ENCODE measurements at places on chromosomes 12 and 14.

GRCh38 chr12:89863968-89864367 is 155.3 kb upstream of the ATP2B1 start:
- no peak for DNase-seq

DNA sequence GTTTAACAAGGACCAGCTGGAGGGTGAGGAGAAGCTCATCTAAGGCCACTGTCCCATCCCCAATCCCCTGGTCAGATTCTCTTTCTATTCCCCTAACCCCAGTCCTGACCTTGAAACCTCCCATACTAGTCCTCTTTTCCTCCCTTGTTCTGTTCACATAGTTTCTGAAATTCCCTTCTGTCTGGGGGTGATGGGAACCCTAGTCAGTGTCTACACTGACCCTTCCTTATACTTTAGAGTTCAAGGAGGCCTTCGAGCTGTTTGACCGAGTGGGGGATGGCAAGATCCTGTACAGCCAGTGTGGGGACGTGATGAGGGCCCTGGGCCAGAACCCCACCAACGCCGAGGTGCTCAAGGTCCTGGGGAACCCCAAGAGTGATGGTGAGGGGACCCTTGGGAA is 2.4 kb downstream of the MYL6B start:
- peak; percentile 18 for DNase-seq

DNA sequence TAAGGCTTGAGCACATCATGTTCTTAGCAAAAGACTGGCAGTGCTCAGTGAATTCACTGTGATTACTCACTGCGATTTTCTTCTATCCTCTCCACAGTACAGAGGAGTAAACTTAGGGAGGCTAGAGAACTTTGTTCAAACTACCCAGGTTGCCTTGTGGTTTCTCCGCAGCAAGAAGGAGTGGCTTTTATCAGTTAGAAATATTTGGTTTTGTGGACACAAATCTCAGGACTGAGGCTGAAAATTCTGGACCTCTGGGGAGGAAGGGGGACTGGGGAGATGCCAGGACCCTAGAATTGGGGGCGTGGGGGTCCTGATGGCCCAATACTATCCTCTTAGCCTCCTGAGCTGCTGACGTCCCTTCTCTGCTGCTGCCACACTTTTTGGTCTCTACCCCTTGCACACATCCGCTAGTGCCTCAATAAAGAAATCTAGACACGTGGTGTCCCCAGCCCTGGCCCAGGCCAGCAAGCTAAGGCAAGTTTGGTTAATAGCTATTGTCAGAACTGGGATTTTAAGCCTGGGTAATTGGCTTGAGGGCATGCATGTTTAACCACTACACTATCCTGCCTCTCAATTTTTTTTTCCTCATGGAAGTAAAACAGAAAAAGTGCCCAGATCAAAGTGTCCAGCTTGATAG is 842 bp downstream of the OAS2 start:
- DNase-seq = peak; percentile 33

- DNase-seq = no peak
Observed at GRCh38 chr14:26775765-26776563, 178.1 kb upstream of the NOVA1 start.

DNA sequence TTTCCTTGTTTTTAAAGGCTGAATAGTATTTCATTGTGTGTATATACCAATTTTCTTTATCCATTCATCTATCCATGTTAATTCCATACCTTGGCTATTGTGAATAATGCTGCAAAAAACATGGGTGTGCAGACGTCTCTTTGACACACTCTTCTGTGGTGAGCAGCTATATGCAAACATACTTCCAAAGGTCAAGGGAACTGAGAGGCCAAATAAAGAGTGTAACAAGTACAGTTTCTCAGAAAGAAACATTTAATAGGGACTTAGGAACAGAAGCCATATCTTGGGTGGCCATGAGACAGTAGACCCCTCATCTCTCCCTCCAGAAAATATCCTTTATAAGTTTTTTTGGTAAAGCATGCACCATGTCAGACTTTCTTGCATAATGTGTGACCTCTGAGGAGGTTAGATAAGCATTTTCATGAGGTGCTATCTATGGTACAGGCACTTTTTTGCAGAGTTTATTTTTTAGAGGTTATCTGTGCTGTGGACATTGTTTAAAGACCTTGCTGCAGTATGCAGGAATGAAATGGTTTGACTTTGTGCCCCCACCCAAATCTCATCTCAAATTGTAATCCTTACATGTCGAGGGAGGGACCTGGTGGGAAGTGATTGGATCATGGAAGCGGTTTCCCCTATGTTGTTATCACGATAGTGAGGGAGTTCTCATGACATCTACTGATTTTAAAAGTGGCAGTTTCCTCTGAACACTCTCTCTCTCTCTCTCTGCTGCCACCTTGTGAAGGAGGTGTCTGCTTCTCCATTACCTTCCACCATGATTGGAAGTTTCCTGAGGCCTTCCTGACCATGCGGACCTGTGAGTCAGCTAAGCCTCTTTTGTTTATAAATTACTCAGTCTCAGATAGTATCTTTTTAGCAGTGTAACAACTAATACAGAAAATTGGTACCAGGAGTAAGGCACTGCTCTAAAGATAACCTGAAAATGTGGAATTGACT is 1202.3 kb downstream of the GALC start:
- DNase-seq = no peak

GRCh38 chr14:49505041-49505766 is 81.0 kb downstream of the RPS29 start:
- no peak for DNase-seq

- DNase-seq = no peak
Observed at GRCh38 chr14:73173092-73173735, 36.9 kb downstream of the PSEN1 start.

DNA sequence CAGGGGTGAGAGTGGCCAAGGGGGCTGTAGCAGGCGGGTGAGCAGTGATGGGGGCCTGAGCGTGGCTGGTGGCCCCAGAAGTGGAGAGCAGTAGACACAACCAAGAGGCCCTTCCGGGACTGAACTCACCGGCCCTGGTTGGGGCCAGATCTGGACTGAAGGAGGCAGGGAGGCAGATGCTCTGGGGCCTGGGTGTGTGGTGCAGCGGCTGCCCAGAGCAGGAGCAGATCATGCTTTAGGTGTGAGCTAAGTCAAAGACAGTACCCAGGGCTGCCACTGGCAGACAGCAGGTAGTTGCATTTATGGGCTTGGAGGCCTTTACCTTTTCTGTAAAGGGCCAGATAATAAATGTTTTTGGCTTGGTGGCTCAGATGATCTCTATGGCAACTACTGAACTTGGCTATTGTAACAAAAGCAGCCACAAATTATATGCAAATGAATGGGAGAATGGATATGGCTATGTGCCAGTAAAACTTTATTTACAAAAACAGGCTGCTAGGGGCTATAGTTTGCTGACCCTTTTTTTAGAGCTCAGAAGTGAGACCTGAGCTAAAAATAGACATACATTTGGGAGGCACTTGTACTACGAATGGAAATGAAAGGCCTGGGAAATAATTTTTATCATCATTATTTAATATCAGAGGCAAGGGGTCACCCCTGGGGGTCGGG is 25.6 kb downstream of the SETD1B start:
- DNase-seq = no peak

GRCh38 chr12:93664573-93665138 is 12.5 kb upstream of the CRADD start:
- DNase-seq = no peak

GRCh38 chr12:77152623-77153193 is 87.3 kb upstream of the E2F7 start:
- DNase-seq = no peak

- no peak for DNase-seq
Observed at GRCh38 chr14:97413966-97414717, 617.0 kb downstream of the VRK1 start.

GRCh38 chr12:69936214-69936731 is 111.2 kb downstream of the MYRFL start:
- no peak for DNase-seq

DNA sequence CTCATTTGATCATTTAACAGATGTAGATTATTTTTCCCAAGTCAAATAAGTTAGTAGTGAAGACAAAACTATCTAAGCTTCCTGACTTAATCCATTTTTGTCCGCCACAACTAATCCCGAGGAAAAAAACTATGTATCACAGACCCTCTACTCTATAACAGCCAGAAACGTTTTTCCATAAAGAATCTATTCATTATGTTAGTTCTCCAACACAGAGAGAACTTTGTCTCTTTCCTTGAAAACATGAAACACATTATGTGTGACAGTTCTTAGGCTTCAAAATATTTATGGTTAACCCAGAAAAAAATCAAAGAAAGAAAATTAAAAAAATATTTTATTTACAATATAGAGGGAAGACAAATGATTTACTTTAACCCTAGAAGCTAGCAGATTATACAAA is 100.1 kb downstream of the PLEKHG7 start:
- no peak for DNase-seq

GRCh38 chr14:83559721-83560120 is 1970.2 kb upstream of the FLRT2 start:
- no peak for DNase-seq

GRCh38 chr12:116015525-116015924 is 262.0 kb downstream of the MED13L start:
- DNase-seq = no peak

- no peak for DNase-seq
Observed at GRCh38 chr14:24706351-24706750, 72.4 kb upstream of the GZMB start.

DNA sequence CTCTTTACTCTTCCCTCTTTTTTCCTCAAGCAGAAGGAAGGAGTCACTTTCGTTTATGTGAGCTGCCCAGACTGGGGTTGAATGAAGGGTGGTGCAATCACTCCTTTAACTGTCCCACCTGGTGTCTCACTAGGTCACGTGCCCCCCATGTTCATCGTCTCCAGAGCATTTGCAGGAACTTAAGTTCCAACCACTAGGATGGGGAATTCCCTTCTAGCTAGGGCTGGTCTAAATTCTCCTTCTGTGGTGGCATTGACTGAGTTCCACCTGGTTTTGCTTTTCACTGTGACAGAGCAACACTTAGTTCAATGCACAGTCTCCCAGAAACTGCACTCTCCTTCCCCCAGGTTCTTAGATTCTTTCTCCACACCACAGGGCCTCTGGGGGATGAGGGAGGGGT is 9.5 kb downstream of the FANCM start:
- DNase-seq = no peak

DNA sequence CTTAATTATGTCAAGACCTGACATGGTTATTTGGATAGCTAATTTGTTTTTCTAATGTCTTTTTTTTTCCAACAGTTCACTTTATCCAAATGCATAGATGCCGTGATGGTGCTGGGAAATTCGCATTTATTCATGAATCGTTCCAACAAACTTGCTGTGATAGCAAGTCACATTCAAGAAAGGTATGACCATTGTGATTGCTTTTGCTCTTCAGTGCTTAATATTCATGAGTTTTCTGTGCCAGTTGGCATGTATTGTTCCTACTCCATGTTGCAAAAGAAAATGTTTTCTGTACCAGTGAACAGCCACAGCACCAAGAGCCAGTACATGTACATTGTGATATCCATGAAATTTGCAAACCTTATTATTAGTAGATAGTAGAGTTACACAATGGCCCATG is 11.8 kb downstream of the GTF2H3 start:
- DNase-seq = no peak

- peak; percentile 74 for DNase-seq
Observed at GRCh38 chr12:132190012-132190755, 45.9 kb downstream of the NOC4L start.

GRCh38 chr14:52271538-52271937 is 4.0 kb downstream of the PTGDR start:
- DNase-seq = no peak

DNA sequence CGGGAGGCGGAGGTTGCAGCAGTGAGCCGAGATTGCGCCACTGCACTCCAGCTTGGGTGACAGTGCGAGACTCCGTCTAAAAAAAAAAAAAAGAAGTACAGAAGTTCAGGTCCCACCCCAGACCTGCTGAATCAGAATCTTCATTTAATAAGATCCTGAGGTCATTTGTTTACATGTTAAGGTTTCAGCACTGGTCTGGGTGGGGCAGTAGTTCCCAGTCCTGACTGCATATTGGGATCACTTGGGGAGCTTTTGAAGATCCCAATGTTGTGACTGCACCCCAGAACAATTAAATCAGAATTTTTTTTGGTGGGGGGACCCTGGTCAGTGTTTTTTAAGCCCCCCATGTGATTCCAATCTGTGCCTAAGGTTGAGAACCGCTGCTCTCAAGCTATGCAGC is 11.7 kb upstream of the COL2A1 start:
- no peak for DNase-seq

- peak; percentile 76 for DNase-seq
Observed at GRCh38 chr12:2944401-2945047, 14.7 kb upstream of the TEAD4 start.

DNA sequence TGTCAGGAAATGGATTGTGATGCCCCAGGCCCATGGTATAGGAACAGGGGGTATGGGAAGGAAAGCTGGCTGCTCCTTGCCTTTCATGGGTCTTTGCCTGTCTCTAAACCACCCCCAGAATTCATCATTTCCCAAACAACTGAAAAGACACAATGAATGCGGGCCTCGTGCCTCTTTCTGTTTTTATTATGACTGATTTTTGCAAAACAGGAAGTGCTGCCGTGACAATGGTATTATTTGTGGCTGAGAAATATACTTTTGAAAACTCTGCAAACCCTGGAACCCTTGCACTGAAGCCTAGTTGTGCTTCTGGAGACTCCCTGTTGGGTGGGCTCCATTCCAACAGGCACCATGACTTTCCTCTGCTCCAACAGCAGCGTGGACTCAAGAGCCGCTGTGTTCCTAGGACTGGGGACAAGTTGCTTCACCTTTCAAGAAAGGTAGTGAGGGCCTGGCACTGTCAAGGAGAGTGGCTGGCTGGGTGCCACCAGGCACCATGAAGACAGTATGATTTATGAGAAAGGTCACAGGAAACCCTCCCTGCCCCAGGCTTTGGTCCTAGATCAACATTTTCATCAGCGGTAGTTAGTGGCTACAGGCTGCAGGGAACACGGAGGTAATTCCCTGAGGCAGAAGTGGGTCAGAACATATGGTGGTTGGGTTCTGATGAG is 4.8 kb upstream of the DGLUCY start:
- DNase-seq = peak; percentile 78

GRCh38 chr14:62661818-62662217 is 383.4 kb downstream of the KCNH5 start:
- no peak for DNase-seq

DNA sequence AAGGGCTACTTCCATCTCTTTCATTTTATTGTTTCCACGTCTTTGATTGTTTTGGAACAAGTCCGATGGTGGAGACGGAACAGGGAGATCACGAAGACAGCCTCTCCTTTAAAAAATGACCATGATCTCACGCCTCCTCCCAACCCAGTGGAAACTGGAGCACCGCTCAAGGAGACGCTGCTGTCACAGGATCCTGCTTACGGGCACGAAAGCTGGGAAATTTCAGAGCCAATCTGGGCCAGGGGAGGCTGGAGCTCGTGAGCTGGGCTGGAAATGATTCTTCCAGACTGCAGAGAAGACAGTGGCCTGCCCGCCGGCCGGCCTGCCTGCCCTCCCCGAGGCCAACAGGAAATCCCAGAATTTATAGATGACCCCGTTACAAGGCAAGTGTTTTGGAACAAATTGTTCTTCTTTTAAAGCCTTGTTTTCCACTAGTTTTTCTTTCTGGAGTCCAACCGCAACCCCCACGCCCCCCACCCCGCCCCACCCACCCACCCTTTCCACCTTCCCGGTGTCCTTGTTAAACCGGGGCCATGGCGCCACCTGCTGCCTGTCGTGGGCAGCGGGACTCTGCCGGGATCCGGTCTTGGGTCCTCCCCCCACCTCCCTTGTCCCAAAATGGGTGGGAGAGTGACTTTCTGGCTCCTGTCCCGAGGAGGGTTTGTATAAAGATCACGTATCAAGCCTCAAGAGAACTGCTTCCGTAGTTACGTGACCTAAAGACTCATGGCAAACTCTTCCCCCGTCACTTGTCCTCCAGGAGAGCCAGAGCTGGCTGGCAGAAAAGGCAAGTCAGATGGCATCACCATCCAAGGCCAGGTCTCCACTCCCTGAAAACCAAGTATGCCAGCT is 40.3 kb downstream of the MAP1LC3B2 start:
- peak; percentile 91 for DNase-seq

- DNase-seq = no peak
Observed at GRCh38 chr14:54189748-54190354, 207.0 kb upstream of the CDKN3 start.
